Upper lobe of right lung (tissue), 1 donor: ENCODE measurements at places on chromosomes 1 and 21. TPM values are rescaled to one million over a fixed set of nuclear protein-coding genes. Genes with fewer than 3 reads are reported as not detected.

The BARHL2 gene
- not detected for total RNA-seq

DNA sequence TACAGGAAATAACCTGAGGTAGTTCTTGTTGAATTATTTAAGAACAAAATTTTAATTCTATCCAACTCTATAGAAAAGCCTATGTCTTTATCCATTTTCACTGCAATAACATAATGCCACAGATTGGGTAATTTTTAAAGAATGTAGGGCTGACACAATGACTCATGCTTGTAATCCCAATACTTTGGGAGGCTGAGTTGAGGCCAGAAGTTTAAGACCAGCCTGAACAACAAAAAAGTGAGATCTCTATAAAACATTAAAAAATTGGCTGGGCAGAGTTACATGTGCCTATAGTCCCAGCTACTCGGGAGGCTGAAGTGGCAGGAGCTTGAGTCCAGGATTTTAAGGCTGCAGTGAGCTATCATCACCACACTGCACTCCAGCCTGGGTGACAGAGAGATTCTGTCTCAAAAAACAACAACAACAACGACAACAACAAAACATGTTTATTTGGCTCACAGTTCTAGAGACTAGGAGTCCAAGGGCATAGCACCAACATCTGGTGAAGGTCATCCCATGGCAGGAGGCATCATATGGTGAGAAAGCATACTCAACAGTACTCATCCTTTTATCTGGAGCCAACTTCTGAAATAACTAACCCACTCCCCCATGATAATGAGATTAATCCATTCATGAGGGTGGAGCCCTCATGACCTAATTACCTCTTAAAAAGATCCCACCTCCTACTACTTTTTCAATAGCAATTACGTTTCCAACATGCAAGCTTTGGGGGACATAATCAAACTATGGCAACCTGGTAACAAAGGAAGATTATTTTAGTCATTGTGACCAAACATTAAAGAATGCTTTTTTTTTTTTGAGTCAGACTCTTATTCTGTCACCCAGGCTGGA, 59.6 kb downstream of the ABL2 start:
- H3K36me3 ChIP-seq = no peaks in the 10 kb centered on the region
- H3K27ac ChIP-seq = no peak overlapping the region
- DNase-seq = no peak
- no peak overlapping the region for H3K4me3 ChIP-seq
- H3K27me3 ChIP-seq = no peaks in the 10 kb centered on the region

- H3K27me3 ChIP-seq = no peaks in the 10 kb centered on the region
- H3K36me3 ChIP-seq = no peaks in the 10 kb centered on the region
- no peak overlapping the region for H3K4me3 ChIP-seq
- DNase-seq = no peak
Measured at GRCh38 chr1:213737398-213738035, 250.3 kb upstream of the PROX1 start.

DNA sequence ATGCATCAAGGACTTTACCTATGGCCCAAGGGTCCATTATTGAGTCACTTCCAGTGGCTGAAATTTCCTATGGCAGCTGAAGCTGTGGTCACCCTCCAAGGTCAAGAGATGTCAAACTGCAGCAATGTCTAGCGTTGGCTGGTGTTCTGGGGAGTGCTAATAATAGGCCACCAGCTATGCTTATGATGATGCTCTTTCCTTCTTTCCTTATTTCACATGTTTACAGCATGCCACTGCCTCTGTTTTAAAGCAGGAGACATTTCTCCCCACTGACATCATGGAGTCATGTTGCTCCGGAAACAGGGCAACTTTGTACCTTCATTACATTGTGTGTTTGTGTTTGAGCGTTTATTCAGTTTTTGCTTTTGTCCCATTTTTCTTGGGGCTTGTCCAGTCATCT, 62.6 kb upstream of the CYYR1 start:
- no peaks in the 10 kb centered on the region for H3K27me3 ChIP-seq
- DNase-seq = no peak
- no peaks in the 10 kb centered on the region for H3K4me1 ChIP-seq
- no peak overlapping the region for H3K27ac ChIP-seq
- H3K36me3 ChIP-seq = no peaks in the 10 kb centered on the region
- no peak overlapping the region for H3K4me3 ChIP-seq

- H3K36me3 ChIP-seq = no peaks in the 10 kb centered on the region
- DNase-seq = no peak
- H3K27me3 ChIP-seq = peaks cover 6% of the 10 kb centered on the region
- H3K4me3 ChIP-seq = no peak overlapping the region
- H3K4me1 ChIP-seq = no peaks in the 10 kb centered on the region
- no peak overlapping the region for H3K27ac ChIP-seq
Measured at GRCh38 chr1:219875860-219876259, 52.5 kb downstream of the SLC30A10 start.

GRCh38 chr1:112399456-112399855, 3.4 kb downstream of the CTTNBP2NL start:
- no peak overlapping the region for H3K27ac ChIP-seq
- no peak overlapping the region for H3K4me3 ChIP-seq
- peaks cover 17% of the 10 kb centered on the region for H3K4me1 ChIP-seq
- no peaks in the 10 kb centered on the region for H3K36me3 ChIP-seq
- no peaks in the 10 kb centered on the region for H3K27me3 ChIP-seq

DNA sequence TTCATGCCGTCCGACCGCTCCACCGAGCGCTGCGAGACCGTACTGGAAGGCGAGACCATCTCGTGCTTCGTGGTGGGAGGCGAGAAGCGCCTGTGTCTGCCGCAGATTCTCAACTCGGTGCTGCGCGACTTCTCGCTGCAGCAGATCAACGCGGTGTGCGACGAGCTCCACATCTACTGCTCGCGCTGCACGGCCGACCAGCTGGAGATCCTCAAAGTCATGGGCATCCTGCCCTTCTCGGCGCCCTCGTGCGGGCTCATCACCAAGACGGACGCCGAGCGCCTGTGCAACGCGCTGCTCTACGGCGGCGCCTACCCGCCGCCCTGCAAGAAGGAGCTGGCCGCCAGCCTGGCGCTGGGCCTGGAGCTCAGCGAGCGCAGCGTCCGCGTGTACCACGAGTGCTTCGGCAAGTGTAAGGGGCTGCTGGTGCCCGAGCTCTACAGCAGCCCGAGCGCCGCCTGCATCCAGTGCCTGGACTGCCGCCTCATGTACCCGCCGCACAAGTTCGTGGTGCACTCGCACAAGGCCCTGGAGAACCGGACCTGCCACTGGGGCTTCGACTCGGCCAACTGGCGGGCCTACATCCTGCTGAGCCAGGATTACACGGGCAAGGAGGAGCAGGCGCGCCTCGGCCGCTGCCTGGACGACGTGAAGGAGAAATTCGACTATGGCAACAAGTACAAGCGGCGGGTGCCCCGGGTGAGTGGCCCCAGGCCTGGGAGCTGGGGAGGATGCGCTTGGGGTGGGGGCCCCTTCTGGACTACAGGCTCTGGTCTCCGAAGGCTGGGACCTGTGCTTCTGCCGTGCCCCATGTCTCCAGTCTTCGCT, 1.1 kb downstream of the SKI start:
- H3K4me1 ChIP-seq = peaks cover 31% of the 10 kb centered on the region
- peak; percentile 86 for DNase-seq
- H3K27me3 ChIP-seq = no peaks in the 10 kb centered on the region
- H3K27ac ChIP-seq = peak overlapping the region; percentile 87
- no peaks in the 10 kb centered on the region for H3K36me3 ChIP-seq

DNA sequence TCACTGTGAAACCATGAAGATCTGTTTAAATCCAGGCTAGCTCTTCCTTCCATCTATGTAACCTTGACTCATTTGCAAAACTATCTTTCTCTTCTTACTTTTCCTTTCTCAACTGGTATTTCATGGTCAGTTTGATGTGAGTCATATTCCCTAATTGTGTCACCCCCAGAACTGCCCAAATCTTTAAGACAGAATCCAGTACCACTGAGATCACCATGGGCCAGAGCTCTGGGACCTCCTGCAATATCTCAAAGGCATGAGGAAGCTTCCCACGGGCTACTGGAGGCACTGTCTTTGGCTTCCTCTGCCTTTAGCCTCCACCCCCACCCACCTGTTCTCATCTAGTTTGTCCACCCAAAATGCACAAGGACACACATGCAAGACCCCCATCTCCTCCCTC, 274.4 kb upstream of the FMN2 start:
- no peaks in the 10 kb centered on the region for H3K27me3 ChIP-seq
- no peak overlapping the region for H3K27ac ChIP-seq
- peaks cover 10% of the 10 kb centered on the region for H3K4me1 ChIP-seq
- H3K36me3 ChIP-seq = no peaks in the 10 kb centered on the region
- DNase-seq = no peak

DNA sequence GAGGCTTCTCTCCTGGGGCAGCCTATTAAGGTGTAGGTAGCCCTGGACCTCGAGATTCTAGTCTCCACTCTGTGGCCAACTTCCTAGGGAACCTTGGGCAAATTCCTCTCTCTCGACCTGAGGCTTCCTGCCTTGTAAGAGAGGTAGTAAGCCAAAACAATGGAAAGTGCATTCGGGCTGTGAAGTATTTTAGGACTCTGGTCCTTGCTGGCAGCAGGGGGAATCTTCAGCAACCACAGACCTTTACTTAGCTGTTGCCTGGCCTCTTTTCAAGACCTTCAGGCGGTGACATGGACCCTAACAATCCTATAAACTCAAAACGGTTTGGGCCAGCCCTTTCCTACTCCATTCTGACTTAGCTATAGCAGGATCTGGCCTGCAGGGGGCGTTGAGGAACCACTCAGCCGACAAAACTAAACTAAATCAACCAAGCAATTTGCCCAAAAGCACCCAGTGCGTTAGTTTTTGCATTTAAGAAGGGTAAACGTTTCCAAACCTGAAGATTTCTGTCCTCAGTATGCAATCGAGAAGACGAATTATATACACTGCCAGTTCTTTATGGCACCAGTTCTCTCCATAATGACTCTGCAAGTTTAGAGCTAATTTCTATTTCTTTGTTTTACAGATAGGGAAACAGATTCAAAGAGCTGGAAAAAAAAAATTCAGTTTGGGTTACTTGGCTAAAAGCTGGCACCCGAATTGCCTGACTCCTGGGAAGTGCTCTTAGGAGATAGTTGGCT, 10.9 kb upstream of the SESN2 start:
- no peaks in the 10 kb centered on the region for H3K36me3 ChIP-seq
- H3K4me3 ChIP-seq = no peak overlapping the region
- H3K27ac ChIP-seq = peak overlapping the region; percentile 81
- H3K27me3 ChIP-seq = no peaks in the 10 kb centered on the region

DNA sequence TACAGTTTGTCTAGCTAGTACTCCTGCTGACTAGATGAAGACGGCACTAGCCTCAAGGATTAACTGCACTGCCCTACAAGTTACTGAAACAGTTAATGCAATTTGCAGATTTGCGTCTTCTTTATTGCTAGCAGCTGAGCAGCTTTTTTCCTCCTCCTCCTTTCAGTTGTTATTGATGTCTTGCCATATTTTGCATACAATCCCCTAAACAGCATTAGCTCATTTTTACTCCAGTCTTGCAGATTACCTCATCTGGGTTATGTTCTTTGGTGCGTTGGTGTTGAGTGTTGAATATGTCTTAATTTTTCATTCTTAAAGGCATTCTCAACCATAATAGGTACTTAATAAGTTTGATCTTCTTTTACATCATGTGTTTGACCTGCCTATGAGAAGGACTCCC, 363.4 kb upstream of the LYPLAL1 start:
- no peak for DNase-seq
- no peak overlapping the region for H3K4me3 ChIP-seq
- no peak overlapping the region for H3K27ac ChIP-seq
- H3K4me1 ChIP-seq = no peaks in the 10 kb centered on the region
- H3K27me3 ChIP-seq = no peaks in the 10 kb centered on the region
- no peaks in the 10 kb centered on the region for H3K36me3 ChIP-seq
